Fibroblast of skin of right biceps (primary cell): ENCODE measurements at places on chromosomes 2 and 18.

DNA sequence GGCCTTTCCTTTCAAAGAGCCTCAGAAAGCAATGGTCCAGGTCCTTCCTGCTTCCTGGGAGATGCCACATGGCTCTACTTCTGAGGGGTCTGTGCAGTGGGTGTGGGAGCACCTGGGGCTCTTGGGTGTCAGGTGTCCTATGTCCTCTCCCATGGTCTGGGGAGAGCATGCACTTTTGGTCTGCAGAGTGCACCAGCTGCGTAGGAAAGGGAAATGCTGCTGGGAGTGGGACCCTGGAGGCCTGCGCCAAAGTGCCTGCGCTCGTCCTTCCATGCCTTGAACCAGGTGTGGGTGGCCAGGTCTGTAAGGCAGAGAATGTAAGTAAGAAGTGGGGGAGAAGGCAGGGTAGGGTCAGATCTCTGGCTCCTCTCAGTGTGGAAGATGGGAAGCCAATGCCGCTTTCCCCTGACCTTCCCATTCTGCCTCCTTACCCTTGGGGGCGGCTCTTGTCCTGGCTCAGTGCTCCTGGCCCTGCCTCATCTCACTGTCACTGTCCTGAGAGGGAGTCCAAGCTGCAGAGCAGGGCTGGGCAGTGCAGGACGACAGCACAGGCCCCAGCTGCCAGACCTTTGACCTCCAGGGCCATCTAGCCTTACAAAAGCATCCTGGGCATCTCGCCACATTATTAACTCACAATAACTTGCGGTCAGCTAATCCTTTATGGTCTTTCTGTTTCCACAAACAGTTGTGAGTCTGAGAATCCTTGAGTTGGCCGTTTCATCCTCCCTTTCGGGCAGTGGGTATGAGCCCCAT is 6.6 kb upstream of the PROM2 start:
- no peak for DNase-seq

DNA sequence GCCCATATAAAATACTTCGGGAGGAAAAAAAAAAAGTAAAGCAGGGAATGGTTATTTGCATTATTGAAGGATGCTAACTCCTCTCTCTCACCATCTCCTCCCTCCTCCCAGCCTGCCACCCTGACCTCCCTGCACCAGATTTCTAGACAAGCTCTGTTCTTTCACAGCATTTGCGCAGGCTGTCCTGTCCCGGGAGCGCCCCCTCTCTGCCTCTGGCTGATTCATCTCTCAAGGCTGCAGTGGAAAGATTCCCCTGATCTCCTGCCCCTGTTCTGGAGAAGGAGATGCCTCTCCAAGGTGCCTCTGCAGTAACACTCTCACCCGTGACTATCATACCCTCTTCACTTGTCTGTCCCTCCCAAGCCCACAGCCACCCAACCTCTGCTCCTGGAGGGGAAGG is 38.5 kb downstream of the COL4A4 start:
- DNase-seq, result no peak

DNA sequence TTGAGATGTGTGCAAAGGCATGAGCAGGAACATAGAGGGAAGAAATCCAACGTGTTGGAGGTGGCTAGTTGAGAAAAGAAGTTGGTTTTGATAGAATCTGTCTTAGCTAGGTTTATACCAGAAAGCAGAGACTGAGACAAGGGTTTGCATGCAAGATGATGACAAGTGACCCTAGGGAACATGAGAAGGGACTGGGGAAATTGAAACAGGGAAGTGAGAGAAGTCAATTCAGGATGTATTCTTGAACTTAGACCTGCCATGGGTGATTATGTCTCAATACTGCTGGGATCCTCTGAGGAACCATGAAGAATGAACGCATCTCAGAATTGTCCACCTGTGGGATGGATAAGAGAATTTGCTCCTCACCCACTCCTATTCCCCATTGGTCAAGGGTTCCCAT is 20.5 kb downstream of the IL36A start:
- no peak for DNase-seq

DNA sequence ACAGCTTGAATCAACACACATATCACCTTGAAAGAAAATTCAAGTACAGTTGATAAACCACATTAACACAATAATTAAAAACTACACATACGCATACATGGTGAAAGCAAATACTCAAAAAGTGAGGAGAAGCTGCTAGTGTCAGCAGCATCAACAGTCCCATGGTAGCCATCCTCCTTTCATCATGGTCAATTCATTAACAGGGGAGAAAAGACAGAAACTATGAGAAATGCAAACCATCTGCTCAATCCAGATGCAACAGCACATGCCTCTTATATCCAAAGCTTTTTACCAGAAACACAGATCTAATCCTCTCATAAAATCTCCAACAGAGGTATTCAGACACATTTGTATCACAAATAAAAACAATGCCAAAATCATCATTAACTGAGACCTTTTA is 81.9 kb upstream of the CHRNA1 start:
- no peak for DNase-seq

DNA sequence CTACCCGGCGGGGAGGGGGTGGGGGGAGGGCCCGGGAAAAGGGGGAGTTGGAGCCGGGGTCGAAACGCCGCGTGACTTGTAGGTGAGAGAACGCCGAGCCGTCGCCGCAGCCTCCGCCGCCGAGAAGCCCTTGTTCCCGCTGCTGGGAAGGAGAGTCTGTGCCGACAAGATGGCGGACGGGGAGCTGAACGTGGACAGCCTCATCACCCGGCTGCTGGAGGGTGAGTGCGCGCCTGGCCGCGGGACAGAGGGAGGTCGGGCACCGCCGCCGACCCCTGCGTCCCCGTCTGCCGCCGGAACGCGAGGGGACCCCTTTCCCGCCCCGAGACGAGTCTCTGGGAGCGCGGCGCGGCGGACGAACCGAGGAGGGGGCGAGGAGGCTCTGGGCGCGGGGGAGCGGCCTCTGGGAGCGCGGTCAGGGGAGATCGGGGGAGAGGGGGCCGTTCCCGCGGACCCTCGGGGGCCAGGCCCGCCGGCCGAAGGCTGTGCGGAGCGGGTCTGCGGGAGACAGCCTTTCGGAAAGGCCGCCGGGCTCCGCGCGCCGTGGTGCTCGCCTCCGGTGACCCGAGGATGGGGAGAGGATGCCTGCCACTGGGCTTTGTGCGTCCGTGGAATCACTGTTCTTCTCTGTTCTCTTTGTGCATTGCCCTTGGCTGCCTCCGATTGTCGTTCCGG is 463 bp downstream of the PPP1CB start:
- DNase-seq, result no peak

DNA sequence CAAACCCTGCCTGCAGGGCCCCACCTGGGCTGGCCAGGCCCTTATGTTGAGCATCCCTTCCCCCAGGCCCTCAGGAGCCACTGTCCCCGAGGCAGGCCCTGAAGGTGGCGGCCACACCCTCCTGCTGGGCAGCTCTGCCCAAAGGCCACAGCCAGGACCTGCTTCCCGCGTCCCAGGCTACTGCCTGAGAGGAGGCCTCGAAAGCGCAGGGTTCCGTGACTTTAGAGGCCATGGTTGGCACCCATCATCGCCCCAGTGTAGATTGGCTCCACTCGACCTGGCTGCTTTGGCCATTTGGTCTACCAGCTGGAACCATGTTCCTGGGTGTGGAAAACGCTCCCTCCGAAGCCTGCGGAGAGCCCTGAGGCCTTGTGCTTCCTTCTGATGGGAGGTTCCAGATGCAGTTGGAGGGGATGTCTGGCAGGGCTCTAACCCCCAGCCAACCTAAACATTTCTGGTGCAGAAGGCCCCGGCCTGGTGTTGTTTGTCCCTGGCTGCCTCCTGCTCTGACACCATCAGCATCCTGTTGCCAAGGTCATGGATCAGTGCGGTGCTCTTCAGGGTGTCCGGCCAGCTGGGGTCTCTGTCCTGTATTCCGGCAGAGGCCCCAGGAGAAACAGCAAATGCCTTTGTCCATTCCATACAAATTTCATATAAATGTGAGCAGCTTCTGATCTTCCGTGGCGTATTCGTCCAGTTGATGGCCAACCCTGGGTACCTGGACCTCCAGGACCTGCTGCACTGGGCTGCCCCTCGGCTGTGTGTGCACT is 14.7 kb downstream of the CAPN10 start:
- no peak for DNase-seq

DNA sequence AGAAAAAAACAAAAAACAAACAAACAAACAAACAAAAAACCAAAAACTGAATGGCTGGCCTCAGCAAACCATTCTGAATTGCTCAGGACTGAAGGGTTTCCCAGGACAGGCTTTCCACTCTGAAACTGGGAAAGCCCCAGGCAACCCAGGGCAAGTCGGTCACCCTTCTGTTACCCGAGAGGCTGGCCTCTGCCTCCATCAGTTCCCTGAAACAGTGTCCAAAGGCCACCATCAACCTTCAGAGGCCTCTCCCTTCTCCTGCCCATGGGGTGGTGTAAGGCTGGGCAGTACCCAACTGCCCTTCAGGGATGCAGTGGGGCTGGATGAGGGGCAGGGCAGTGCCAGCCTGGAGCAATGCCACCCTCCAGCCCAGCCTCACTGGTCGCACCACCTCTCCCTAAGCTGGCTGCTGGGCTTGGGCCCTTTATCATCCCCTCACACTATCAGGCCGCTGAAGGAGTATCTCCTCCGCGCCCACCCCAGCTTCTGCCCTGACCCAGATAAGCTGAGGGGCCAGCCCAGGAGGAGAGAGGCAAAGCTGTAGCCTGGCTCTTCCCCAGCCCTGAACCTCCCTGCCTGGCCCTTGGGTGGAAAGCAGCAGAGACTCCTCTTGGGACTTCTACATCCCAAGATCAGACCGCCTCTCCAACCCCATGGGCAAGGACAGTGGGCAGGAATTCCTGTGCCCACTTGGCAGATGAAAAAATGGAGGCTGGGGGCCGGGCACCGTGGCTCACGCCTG is 35.9 kb downstream of the ZFP36L2 start:
- no peak for DNase-seq

- peak; percentile 61 for DNase-seq
Measured at GRCh38 chr2:18381386-18381785, 179.1 kb downstream of the RDH14 start.
